Fibroblast of lung (primary cell): ENCODE measurements at places on chromosomes 2 and 18.
A peak's percentile ranks its signal among the peaks of the same experiment; 100 is the strongest.

DNA sequence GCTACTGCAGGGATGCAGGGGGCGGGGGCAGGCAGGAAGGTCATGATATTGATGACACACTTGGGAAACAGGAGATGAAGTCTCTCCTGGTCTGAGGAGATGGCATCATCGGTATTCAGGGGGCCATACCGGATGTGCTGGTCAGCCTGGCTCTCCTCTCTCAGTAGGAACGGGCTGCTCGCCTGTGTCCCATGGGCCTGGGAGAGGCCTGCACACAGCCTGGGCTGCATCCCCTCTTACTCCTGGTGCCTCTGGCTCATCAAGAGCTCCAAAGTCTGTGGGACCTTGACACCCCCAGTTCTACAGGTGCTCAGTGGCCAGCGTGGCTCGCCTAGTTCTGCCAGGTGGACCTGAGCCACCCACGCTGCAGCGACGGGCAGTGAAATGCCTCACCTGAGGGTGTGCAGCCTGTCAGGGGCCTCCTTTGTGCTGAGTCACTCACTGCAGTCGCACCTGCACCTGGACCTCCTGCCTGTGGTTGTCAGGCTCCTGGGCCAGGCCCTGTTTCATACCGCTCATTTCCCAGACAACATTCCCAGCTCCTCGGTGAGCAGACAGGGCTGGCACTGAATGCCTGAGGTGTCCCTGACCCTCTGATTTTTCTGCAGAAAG lies 18.6 kb upstream of the CNDP1 start:
- no peak for DNase-seq
- H3K27ac ChIP-seq, result no peak overlapping the region
- no peak overlapping the region for H3K4me3 ChIP-seq
- H3K27me3 ChIP-seq, result no peaks in the 10 kb centered on the region
- H3K4me1 ChIP-seq, result no peaks in the 10 kb centered on the region

DNA sequence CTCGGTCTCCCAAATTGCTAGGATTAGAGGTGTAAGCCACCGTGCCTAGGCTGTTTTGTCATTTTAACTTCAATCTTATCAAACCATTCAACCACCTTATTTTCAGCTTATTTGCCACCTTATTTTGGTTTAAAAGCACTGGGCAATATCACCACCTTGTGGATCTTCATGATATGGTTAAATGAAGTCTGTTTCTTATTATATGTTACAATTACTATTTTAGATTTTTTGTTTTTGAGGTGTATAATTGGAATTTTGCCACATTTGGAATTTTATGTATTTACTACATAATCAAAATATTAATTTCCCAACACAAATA lies 43.8 kb upstream of the SCN9A start:
- DNase-seq, result peak; percentile 44
- no peaks in the 10 kb centered on the region for H3K27me3 ChIP-seq
- no peaks in the 10 kb centered on the region for H3K36me3 ChIP-seq
- no peak overlapping the region for H3K27ac ChIP-seq
- H3K4me1 ChIP-seq, result no peaks in the 10 kb centered on the region
- no peak overlapping the region for H3K4me3 ChIP-seq

DNA sequence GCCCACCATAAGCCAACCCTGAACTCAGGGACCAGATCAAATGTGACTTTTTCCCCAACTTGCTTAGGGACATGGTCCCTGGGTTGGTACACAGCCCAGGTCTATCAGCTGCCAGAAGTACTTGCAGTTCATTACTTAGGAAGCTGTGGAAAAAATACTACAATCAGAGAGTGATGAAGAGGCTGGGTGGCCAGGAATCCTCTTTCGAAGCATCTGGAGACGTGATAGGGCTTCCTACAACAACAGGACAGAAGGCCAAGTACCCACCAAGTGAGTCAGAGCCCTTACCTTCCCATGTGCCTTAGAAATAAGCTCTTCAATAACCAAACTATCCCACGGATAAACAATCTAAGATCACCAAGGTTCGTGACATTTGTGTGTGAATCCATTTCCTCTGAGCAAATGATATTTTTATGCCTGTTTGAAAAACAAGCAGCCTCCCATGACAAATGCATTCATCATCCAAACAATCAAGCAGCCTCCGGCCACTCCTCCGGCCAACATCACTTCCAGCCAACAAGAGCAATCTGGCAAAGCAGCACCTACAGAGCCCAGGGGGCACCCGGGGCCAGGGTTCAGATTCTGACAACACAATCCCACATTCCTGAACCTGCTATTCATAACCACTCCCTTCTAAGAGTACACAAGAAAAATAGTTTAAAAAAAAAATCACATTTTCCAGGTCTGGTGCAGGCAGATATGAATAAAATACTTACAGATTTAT lies 26.4 kb downstream of the TBC1D8 start:
- no peak overlapping the region for H3K4me3 ChIP-seq
- H3K27ac ChIP-seq, result peak overlapping the region; percentile 78
- peaks cover 23% of the 10 kb centered on the region for H3K4me1 ChIP-seq
- DNase-seq, result peak; percentile 66

DNA sequence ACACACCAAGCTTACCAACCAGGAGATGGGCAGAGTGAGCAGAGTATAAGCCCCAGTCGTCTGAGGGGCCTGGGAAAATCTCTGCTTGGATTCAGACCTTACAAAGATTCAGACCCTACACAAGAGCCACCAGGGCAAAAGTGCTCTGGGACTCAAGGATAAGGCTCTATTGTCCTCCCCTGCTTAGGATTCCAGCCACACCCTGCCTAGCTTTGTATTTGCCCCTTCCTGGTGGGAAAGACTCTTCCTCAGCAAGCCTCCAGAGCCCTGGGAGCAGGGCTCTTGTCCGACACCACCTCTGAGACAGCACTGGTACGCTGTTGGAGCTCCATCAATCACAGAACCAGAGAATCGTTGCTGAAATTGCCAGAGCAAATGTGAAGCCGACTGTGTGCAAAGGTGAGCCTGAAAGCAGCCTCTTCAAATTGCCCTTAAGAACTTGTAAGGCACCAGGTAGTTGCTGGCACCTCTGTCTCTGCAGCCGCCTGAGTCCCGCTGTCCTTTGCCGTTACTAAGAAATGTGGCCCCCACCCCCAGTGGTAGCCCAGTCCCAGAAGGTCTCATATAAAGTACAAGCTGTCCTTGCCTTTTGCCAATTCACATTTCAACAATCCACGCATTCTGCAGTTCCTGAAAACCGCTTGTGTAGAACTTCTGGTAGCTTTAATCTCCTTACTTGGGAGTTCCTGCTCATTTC lies 148.7 kb downstream of the CTIF start:
- H3K36me3 ChIP-seq, result peaks cover 9% of the 10 kb centered on the region
- no peak for DNase-seq
- H3K4me1 ChIP-seq, result no peaks in the 10 kb centered on the region
- H3K27ac ChIP-seq, result no peak overlapping the region

DNA sequence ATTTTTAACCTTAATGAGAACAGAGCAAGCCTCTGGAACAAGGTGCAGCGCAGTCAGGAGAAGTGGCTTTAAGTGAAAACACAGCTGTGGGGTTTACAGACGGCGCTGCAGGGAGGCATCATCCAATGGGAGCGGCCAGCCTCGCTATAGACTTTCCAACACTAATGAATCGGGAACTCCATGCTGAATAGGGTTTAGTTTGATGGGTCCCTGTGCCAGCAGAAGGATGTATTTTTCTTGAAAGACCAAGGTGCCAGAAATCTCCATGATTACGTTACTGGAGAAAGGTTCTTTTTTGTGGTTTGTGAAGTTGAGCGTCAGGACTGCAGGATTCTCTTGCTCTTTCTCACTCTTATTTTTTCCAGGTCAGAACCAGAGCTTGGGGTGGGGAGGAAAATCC lies 87.9 kb upstream of the ALPP start:
- no peak overlapping the region for H3K27ac ChIP-seq
- H3K4me1 ChIP-seq, result no peaks in the 10 kb centered on the region
- DNase-seq, result no peak
- no peaks in the 10 kb centered on the region for H3K36me3 ChIP-seq
- no peaks in the 10 kb centered on the region for H3K27me3 ChIP-seq

DNA sequence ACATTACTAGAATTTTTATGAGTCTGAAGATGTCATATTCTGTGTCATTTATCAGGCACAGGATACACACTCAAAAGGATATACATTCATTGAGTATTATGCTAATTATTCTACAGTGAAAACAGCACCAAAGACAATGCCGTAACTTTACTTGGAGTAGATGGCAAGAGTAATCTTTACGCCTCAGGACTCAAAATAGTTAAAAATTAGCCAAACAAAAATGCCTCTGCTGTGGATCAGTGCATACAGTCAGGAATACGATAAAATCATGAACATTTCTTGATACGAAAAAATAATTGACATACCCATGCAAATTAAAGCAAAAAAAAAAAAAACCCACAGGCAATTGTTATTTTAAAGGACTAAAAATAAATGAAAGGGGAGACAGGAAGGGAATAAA lies 129.7 kb downstream of the NETO1 start:
- H3K36me3 ChIP-seq, result no peaks in the 10 kb centered on the region
- H3K4me3 ChIP-seq, result no peak overlapping the region
- H3K4me1 ChIP-seq, result no peaks in the 10 kb centered on the region
- no peak for DNase-seq

GRCh38 chr2:205683502-205684367 lies 1.4 kb downstream of the NRP2 start:
- peak overlapping the region; percentile 85 for H3K4me3 ChIP-seq
- H3K4me1 ChIP-seq, result peaks cover 2% of the 10 kb centered on the region
- DNase-seq, result peak; percentile 90
- H3K36me3 ChIP-seq, result no peaks in the 10 kb centered on the region
- H3K27ac ChIP-seq, result peak overlapping the region; percentile 76

- no peak for DNase-seq
- no peaks in the 10 kb centered on the region for H3K36me3 ChIP-seq
- no peaks in the 10 kb centered on the region for H3K4me1 ChIP-seq
- no peak overlapping the region for H3K4me3 ChIP-seq
- H3K27ac ChIP-seq, result no peak overlapping the region
Observed at GRCh38 chr2:213679894-213680293, 395.6 kb downstream of the SPAG16 start.

GRCh38 chr2:238848976-238849853 lies 1.3 kb downstream of the TWIST2 start:
- no peaks in the 10 kb centered on the region for H3K27me3 ChIP-seq
- peak overlapping the region; percentile 91 for H3K27ac ChIP-seq
- DNase-seq, result peak; percentile 45

DNA sequence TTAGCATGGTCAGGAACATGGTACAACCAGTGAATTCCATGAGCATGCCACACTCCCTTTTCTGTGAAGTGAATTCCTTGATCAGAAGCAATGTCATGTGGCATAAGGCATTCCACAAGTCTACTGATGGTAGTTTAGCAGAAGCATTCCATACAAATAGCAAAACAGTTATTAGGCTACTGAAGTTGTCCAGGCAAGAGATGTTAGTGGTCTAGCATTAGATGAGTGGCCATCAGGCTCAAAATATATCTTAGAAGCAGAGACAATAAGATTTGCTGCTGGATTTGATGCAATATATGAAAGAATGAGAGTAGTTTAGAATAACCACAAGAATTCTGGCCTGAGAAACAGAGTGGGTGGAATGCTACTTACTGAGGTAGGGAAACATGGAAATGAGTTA lies 355.3 kb upstream of the NRXN1 start:
- H3K4me1 ChIP-seq, result no peaks in the 10 kb centered on the region
- DNase-seq, result peak; percentile 94

DNA sequence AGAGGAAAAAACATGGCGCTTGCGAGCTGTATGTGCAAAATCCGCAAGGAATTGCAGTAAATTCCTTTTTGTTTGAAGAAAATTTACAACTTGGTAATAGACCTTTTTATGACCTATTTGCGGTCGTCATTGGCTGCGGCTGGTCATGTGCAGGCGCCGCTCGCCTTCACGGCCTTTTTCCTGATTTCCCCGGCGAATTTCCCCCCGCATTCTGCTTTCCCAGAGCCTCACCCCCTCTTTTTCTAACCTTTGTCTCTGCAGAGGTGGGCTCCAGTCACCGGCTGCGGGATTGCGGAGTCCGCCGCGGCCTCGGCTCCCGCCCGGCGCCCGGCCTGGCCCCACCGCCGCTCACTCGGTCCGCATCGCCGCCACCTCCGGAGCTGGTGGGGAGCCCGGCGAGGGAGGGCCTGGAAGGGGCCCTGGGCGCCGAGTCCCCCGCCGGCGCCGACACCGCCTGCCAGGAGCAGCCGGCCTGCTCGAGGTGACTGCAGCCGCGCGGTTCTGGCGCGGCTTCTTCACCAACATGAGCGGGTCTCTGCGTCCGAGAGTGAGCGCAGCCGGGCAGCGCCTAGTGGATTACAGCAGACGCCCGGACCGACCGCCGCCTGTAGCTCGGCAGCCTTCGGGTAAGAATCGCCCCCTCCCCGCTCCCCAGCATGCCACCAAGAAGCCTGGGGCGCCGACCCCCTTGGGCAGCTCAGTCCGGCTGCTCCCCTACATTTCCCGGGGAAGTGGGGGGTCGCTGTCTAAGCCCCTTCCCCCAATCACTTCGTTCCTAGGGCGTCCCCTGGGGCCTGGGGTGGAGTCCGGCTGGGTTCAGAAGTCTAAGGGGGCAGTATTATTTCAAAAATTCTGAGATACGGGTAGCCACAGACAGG lies 7.1 kb downstream of the HOXD8 start:
- H3K36me3 ChIP-seq, result no peaks in the 10 kb centered on the region
- no peaks in the 10 kb centered on the region for H3K4me1 ChIP-seq
- no peak for DNase-seq

DNA sequence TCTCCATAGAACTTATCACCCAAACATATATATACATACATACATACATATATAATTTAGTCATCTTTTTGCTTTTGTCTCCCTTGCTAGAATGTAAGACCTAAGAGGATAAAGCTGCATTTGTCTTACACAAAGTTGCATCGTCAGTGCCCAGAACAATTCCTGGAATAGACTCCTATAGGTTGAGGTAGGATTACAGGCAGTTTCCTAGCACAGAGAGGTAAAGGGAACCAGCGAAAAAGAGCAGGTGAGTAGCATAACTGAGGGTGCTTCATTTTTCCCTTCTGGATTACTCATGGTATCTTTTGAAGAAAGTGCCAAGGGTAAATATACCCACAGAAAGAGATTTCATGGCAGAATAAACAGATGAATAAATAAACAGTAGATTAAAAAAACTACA lies 68.1 kb upstream of the AMMECR1L start:
- peaks cover 4% of the 10 kb centered on the region for H3K4me1 ChIP-seq
- peaks cover 13% of the 10 kb centered on the region for H3K36me3 ChIP-seq
- no peak for DNase-seq
- no peaks in the 10 kb centered on the region for H3K27me3 ChIP-seq

DNA sequence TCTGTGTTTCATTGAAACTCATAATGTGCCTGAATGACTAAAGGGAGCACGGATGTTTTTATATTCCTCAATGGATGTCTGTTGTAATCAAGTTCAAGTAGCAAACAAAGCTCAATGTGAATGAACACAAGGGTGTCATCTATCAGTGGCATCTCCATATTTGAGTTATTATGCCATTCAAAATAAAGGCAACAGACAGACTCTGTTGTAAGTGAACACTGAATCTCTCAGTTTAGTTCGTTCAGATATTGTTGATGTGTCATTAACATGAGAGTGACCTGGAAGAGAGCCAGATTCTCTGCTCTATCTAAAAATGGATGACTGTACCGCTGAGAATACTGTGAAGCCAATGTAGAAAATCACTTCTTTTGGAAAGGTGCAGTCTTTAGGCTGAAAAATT lies 118.7 kb downstream of the NUP35 start:
- no peak overlapping the region for H3K27ac ChIP-seq
- peak; percentile 25 for DNase-seq
- no peak overlapping the region for H3K4me3 ChIP-seq
- H3K4me1 ChIP-seq, result no peaks in the 10 kb centered on the region
- H3K27me3 ChIP-seq, result no peaks in the 10 kb centered on the region

- H3K27me3 ChIP-seq, result no peaks in the 10 kb centered on the region
- peaks cover 40% of the 10 kb centered on the region for H3K36me3 ChIP-seq
- H3K27ac ChIP-seq, result no peak overlapping the region
- peaks cover 19% of the 10 kb centered on the region for H3K4me1 ChIP-seq
- no peak overlapping the region for H3K4me3 ChIP-seq
Observed at GRCh38 chr2:215395687-215396460, 40.0 kb downstream of the FN1 start.

GRCh38 chr2:16553226-16553625 lies 112.4 kb downstream of the CYRIA start:
- no peak overlapping the region for H3K27ac ChIP-seq
- no peaks in the 10 kb centered on the region for H3K36me3 ChIP-seq
- no peaks in the 10 kb centered on the region for H3K4me1 ChIP-seq
- no peaks in the 10 kb centered on the region for H3K27me3 ChIP-seq
